ENCODE measurements at places on chromosomes 4 and X.

GRCh38 chrX:25059273-25059672 is 43.5 kb upstream of the ARX start:
- no peak for DNase-seq

DNA sequence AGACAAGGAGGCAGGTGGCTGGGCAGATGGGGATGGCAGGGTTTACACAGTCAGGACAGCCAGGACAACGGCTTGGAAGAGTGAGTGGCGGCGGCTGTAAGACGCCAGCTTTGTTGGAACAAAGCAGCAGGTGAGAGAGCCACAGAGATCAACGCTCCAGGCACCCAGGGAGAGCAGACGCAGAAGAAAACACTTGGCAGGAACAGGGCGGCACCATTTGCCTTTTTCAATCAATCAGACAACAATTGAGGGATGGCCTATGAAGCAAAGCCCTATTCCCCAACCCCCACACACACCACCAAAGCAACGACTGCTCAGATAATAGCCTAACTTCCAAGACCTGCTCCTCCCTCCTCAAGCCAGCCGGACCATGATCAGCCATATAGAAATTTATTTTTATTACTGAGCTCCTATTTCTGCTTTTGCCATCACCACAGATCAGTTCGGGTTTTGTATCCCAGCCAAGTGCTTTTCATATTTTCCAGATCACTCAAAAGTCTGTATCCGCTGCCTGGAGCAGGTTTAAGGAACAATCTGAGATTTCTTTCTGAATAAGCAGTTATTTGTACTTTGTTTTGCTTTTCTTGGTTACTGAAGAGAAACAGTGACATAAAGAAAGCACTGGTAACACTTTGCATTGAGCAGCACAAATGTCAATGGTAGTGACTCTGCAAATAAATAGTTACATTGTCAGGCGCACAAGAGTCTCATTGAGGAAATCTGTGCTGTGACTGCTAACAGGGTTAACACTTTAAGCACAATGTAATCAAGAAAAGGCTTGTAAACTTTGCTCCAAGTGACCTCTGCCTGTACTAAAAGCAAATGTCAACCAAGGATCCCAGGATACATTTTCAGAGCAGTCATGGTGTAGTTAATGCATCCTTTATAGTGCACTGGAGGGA is 81.8 kb upstream of the RBPJ start:
- no peak for DNase-seq

GRCh38 chr4:188214861-188215260 is 75.6 kb downstream of the TRIML1 start:
- no peak for DNase-seq

DNA sequence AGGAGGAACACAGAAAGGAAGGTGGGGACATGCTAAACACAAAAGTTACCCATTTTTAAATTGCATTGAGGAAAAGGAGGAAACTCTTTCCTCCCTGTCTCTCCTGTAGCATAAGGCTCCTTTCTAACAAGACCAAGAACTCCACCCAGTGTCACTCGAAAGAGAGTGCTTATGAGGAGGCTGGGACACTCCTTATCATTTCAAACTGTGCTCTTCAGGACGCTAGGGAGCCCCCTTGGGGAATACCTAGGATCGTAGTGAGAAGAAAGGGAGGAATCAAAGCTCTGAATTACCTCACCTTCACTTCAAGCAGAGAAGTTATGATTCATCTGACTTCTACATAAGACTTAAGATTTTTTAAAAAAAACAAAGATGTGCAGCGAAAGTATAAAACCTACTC is 65.5 kb downstream of the F9 start:
- no peak for DNase-seq

- DNase-seq, result no peak
These were observed 97.9 kb upstream of the ADAMTS3 start for GRCh38 chr4:72666910-72667309.

- DNase-seq, result no peak
These were observed 67.8 kb upstream of the NBDY start for GRCh38 chrX:56661193-56661592.

- DNase-seq, result no peak
These were observed 475.4 kb upstream of the RPS6KA3 start for GRCh38 chrX:20742106-20742505.

All from activated CD8-positive, alpha-beta memory T cell treated with anti-CD3 and anti-CD28 coated beads for 1 hour (primary cell).